ENCODE measurements at places on chromosomes 2 and 18.

DNA sequence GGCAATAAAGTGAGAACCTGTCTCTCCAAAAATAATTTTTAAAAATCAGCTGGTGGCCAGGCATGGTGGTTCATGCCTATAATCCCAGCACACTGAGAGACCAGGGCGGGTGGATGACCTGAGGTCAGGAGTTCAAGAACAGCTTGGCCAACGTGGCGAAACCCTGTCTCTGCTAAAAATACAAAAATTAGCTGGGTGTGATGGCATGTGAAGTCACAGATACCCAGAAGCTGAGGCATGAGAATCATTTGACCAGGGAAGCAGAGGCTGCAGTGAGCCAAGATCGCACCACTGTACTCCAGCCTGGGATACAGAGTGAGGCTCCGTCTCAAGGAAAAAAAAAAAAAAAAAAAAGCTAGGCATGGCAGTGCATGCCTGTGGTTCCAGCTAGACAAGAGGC, 7.4 kb upstream of the GPR75 start:
- DNase-seq, result no peak

DNA sequence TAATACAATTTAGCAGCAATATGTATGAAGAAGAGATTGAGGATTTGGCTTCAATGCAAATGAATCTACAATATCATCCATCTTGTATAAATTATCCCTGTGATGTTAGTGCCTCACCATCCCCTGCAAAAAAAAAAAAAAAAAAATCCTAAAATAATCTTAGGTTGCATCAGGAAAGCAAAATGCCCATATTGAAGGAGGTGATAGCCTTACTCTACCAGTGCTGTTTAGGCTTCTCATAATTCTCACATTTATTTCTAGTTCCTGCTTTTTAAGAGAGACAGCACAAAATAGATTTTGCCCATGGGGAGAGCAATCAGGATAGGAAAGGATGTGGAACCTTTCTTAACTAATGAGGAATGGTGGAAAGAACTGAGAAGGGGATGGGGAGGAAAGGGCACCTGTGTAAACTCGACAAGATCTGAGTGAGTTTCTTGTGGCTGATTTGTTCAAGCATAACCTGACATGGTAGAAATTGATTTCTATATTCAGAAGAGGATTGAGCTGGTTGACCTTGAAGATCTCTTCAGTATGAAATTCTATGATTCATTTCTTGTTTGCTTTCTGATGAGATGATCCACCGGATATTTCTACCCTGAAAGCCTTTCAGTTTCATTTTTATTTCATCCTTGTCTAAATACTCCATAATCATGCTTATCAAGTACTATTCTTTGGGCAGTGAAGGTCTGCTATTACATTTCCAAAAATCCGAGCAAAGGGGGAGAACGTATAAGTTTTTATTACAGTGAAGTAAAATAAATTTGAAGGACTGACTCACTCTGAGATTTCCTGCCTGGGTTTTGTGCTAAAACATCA, 391.2 kb downstream of the PTPRM start:
- no peak for DNase-seq

GRCh38 chr18:66575263-66575662, 28.6 kb downstream of the CDH19 start:
- no peak for DNase-seq

DNA sequence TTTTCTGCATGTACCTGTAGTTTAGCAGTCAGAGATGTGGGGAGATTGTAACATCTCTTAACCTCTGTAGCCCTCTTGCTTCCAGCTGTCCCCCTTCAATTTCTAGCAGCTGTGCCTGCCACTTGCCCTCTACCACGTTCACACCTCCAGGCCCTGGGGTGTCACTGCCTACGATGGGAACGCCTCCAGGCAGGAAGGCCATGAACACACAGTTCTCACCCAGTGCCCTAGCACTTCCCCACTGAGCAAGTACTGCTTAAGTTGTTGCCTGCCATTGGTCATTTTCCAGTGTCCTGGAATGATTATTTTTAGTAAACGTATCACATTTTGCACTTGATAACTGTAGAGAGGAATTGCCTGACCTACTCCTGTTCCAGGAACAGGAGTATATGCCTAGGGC, 77.1 kb upstream of the B3GNT7 start:
- no peak for DNase-seq

DNA sequence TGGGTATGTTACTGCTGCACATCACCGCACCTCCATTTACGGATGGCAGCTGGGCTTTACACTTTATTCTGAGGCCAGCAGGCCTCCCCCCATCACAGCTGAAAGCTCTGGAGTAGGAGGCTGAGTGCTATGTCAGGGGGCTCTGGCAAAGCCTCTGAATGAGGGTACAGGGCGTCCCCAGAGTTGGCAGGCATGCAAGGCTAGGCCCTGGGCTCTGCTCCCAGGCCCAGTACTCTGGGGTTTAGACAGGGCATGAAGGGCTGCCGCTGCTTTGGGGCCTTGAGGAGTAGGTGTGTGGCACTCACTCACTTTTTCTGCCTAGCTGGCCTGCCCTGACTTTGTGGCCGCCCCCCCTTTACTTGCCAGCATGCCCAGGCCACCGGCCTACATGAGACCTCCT, 90.8 kb downstream of the WDSUB1 start:
- no peak for DNase-seq
